ENCODE measurements at places on chromosomes 4 and X.

DNA sequence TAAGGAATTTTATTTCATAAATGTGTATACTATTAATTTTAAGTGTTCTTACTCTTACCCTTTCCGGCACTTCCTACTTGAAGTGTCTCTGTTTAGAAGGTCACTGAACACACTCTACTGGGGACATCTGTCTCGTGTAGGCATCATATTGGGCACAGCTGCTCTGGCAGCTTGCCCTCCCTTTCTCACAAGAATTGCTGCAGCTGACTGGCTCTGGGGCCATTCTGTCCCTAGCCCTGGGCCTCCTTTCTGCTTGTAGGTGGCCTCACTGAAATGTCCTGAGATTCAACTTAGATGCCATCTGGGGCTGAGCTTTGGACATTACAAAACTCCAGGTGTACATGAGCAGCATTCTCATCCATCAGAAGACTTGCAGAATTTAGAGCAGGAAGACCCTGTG lies 49.6 kb downstream of the SMAD1 start:
- DNase-seq: no peak

- no peak for DNase-seq
These were observed 45.6 kb downstream of the PDHA1 start for GRCh38 chrX:19389227-19389845.

DNA sequence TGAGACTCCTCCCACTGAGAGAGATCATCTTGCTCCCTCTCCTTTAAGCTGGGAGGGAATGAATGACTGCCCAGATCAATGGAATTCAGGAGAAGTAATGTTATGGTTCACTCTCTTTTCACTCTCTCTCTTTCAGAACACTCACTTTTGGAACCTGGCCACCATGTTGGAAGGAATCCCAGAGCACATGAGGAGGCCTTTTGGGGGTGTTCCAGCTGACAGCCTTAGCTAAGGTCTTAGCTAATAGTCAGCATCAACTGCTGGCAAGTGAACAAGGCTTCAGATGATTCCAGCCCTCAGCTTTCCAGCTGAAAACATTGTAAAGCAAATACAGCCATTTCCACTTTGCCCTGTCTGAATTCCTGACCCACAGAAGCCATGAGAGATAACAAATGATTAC lies 124.0 kb upstream of the CLNK start:
- no peak for DNase-seq

- DNase-seq: no peak
These were observed 52.4 kb downstream of the MAPK10 start for GRCh38 chr4:86307432-86307831.

DNA sequence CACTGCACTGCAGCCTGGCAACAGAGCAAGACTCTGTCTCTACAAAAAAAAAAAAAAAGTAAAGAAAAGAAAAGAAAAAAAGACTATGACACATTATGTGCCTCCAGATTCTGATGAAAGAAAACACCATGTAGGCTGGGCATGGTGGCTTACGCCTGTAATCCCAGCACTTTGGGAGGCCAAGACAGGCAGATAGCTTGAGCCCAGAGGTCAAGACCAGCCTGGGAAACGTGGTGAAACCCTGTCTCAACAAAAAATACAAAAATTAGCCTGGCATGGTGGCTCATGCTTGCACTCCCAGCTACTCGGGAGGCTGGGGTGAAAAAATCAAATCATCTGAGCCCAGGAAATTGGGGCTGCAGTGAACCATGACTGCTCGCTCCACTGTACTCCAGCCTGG lies 19.4 kb downstream of the THOC2 start:
- DNase-seq: no peak

- DNase-seq: no peak
These were observed 81.1 kb downstream of the ARAP2 start for GRCh38 chr4:36163198-36163597.

GRCh38 chrX:153499876-153500275 lies 5.1 kb downstream of the BGN start:
- DNase-seq: no peak

DNA sequence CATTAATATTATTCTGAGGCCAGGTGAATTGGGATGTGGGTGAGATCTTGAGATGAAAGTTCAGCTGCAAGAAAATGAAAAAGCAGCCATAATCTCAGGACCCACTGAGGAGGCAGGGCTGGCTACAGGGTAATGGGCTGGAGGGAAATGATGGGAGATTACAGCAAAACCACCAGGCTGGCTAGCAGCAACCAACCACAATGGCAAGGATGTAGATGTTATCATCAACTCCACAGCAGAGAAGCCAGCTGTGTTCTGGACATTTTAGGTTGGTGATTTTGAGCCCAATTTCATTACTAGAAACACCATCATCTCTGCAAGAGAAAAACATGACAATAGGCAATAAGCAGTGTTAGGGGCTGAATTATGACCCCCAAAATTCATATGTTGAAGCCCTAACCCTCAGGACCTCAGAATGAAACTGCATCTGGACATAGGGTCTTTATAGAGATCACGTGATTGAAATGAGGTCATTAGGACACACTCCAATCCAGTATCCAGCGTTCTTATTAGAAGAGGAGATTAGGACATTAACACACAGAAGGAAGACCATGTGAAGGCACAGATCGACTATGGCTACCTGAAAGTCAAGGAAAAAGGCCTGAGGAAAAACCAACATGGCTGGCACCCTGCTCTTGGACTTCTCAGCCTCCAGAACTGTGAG lies 139.8 kb upstream of the KIT start:
- DNase-seq: no peak

- no peak for DNase-seq
These were observed 3.9 kb downstream of the MAML3 start for GRCh38 chr4:140149846-140150635.

GRCh38 chr4:184506527-184507121 lies 32.3 kb upstream of the IRF2 start:
- DNase-seq: no peak

- no peak for DNase-seq
These were observed 34.6 kb upstream of the LEF1 start for GRCh38 chr4:108203377-108203776.
